GM13976 (cell line): ENCODE measurements at places on chromosomes 6 and 20.
A peak's percentile ranks its signal among the peaks of the same experiment; 100 is the strongest.

DNA sequence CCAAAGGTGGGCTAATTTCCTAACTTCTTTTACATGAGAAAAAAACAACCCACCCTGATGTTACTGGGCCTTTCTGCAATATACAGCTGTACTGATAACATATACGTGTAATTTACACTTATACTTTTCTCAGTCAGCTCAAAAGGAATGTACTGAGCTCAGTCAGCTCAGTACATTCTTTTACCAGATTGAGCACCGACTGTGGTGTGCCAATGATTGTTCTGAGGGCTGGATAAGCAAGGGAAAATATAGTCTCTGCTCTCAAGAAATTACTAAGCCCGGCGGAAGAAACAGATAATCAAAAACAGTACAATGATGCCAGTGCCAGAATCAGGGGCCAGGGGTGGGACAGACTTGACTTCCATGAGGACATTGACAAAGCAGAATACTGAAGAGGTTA lies 10.0 kb upstream of the BLOC1S5 start:
- DNase-seq, result no peak

DNA sequence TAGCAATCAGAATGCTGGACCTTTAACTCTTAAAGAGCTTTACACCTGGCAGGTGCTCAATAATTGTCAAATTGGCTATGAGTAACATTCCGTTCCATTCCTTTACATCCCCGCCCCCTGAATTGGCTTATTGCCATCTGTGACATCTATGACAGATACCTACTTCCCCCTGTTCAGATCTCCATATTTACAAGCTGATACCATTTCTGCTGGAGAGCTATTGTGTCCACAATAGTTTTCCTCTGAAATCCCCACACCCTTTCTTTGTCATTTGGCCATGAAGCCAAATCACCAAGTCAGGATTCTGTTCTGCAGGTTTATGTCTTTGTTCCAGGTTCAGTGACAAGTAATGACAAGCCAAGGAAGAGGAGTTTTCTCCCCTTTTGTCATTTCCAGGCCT lies 3.2 kb downstream of the CDH26 start:
- no peak for DNase-seq

DNA sequence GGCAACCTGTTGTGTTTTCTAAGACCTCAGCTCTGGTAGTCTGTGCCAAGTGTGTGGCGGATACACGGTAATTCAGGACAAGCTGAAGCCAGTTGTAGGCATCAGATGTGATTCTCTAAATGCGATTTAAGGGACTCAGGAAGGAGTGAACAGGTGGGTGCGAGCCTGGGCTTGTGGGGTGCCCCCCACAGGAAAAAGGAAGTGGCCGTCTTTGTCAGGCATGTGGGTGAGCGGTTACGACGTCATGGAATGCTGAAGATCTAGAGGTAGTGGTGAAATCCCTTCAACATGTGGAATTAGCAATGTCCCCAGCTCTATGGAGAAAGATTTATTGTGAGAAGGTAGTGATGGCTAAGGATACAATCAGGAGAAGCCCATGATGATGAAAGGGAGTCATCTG lies 95.1 kb upstream of the EXOC2 start:
- no peak for DNase-seq

DNA sequence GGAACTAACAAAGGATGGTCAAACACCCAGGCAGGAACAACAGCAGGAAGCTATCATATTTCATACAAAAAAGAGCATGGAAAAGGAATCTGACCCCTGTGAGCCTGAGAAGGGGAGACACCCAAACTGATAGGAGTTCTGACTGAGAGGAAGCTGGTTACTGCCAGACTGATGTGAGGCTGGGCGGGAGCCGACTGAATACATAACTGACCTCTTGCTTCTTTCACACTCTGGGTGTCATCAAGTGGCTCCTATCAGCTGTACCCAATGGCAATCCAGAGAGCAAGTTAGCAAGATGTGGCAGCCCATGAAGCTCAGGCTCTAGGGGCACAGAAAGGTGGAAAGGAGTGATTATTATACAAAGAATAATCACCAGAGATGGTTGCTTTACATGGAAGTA lies 795.1 kb upstream of the HS3ST5 start:
- DNase-seq, result no peak

DNA sequence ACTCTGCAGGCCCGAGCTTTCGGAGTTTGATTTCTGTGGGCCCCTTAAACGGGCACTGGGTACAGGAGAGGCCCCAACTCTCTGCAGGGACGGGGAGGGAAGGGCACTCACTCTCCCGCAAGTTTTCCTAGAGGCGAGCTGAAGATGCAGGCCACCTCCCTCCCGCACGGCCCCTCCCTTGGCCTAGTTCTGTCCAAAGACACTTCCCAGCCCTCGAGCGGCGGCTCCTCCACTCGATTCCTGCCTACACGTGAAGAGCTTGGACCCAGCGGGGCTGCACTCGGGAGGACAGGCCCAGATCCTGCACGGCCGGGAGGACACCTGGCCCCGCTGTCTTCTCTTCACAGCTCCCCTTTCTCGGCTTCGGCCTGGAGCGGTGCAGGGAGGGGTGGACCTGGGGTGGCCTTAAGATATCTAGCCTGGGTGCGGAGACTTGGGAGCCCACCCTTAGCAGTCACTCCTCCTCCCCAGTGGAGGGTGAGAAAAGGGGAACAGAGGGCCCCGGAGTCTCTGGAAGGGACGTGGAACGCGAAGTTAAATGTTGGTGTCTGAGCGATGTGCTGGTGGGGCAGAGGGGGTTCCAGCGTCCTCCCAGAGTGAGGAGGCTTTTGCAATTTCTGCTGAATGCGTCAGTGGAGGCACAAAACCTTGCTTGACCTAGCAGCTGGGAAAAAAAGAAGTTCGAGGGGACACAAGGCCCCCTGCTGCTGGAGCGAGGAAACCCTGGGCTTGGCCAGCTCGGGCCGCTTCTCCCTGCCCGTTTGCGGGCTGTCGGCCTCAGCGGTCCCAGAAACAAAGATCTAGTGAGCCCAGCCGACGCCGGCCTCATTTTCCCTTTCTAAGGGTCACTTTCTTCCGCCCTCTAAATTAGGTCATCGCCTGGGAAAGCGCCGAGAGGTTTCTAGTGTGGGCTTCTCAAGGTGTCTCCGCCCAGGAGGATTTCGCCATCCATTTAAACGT lies 4.9 kb downstream of the OLIG3 start:
- DNase-seq, result peak; percentile 34

DNA sequence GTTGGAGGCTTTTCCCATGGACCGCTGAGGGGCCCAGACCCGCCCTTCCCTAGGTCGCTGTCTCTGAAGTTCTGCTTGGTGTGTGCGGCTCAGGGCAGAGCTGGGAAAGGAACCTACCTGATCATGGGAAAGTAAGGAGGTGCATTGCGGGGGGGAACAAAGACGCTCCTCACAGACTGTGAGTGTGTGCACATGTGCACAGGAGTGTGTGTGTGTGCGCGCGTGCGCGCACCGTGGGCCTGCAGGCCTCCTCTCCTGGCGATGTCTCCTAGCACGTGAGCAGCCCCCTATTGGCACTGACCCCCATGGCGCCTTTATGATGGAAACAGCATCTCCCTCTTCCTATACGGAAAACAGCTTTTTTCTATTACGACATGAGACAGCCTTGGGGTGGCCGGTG lies 224.1 kb downstream of the TAF4 start:
- DNase-seq, result no peak

GRCh38 chr6:127107916-127108315 lies 10.6 kb upstream of the RSPO3 start:
- DNase-seq, result no peak

- DNase-seq, result no peak
These were observed 173.5 kb downstream of the SCP2D1 start for GRCh38 chr20:18986895-18987580.

DNA sequence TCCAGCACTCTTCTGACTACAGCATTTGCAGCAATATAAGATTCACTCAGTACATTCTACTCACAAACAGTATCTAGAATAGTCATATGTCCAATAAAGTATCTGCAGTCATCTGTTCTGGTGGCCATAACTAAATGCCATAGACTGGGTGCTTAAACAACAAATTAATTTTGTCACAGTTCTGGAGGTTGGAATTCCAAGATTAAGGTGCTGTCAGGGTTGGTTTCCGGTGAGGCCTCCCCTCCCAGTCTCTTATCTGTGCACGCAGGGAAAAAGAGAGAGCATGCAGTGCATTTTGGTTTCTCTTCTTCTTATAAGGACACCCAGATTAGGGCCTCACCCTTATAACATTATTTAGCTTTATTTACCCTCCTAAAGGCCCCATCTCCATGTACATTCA lies 21.3 kb upstream of the NUS1 start:
- no peak for DNase-seq

GRCh38 chr6:102662851-102663250 lies 1269.3 kb downstream of the GRIK2 start:
- DNase-seq, result no peak

DNA sequence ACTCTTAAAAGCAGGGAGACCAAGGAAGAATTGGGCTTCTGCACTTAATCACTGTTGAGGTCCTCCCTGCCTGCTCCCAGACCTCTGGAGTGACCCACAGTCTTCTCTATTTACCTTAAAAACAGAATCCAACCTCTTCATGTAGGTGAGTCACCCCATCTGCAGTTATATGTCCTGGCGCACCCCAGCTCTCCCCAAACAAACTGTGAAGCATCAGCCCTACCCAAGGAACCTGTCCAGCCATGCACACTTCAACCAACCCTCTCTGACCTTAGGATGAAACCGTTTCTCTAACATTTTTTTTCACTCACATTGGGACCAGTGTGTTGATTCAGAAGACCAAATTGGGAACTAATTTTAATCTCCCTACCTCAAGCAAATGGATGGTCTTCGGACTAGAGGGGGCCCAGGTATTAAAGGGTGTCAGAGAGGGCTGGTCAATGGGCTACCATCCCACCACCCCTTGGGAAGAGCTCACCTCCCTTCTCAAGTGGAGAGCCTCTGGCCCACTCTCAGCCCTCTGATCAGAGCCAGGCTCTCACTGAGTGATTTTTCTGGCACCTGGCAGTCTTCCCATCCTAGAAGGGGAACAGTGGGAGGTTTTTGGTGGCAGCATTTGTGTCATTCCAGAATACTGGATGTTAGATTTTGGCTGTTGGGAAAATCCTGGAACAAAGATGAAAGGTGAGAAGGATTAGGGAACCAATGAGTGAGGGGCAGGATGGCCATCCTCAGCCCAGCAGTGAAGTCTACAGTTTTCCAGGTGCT lies 203.6 kb downstream of the LRFN2 start:
- no peak for DNase-seq

GRCh38 chr6:108597572-108598304 lies 37.0 kb downstream of the FOXO3 start:
- no peak for DNase-seq
